Effector memory CD8-positive, alpha-beta T cell (primary cell): ENCODE measurements at places on chromosomes 2 and 18.
A peak's percentile ranks its signal among the peaks of the same experiment; 100 is the strongest.

GRCh38 chr18:64333584-64333983 lies 184.7 kb upstream of the LINC00305 start:
- DNase-seq, result no peak
- no peak overlapping the region for H3K4me3 ChIP-seq
- H3K27ac ChIP-seq, result no peak overlapping the region
- no peaks in the 10 kb centered on the region for H3K27me3 ChIP-seq

DNA sequence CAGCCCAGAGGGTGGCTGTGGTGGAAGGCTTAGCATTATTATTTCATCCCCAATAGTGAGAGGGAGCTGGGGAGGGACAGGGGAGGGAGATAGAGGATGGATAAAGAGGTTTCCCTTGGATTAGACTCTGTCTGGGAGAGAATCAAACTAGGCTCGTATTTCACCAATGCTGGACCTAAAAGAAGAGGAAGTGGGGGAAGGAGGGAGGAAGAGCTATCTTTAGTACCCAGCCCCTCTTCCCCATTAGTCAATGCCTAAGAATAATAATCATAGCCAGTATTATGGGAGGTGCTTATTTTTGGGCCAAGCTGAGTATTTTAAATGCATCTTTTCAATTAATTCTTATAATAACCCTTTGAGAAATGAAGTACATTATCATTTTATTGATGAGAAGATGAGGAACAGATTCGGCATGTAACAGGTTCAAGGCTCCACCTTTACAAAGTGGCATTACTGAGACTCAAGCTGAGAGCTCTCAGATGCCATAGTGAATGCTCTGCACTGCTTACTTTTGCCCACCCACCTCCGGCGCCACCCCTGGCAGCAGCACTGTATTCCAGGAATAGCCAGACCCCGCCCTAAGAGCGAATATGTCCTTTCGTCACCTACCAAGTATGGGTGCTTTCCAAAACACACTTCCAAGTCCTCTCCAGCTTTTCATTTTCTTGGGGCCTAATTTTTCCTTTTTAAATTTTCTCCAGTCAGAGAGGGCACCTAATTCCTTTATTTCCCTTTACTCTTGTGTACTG lies 21.0 kb downstream of the PAX8 start:
- H3K27me3 ChIP-seq, result peaks cover 15% of the 10 kb centered on the region
- H3K27ac ChIP-seq, result no peak overlapping the region

- H3K4me3 ChIP-seq, result no peak overlapping the region
- no peak for DNase-seq
- no peak overlapping the region for H3K27ac ChIP-seq
- H3K27me3 ChIP-seq, result peaks cover 22% of the 10 kb centered on the region
- H3K36me3 ChIP-seq, result no peaks in the 10 kb centered on the region
These were observed 4.9 kb downstream of the QPCT start for GRCh38 chr2:37349231-37349860.

DNA sequence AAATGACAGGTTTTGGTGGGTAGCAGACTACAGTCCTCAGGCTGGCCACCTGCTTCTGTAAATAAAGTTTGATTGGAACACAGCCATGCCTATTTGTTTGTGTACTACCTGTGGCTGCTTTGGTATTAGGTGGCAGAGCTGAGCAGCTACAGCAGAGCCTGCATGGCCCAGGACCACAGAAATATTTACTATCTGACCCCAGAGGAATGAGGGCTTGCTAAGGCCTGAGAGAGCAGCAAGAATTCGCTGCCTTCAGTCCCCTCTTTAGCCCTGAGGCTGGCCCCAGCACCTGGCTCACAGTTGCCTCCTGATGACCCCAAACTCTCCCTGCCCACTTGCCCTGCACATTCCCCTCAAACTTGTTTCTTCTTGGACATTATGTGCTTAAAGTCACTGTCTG lies 32.5 kb downstream of the POLR1A start:
- peaks cover 13% of the 10 kb centered on the region for H3K36me3 ChIP-seq
- H3K4me1 ChIP-seq, result peaks cover 12% of the 10 kb centered on the region
- H3K4me3 ChIP-seq, result no peak overlapping the region

DNA sequence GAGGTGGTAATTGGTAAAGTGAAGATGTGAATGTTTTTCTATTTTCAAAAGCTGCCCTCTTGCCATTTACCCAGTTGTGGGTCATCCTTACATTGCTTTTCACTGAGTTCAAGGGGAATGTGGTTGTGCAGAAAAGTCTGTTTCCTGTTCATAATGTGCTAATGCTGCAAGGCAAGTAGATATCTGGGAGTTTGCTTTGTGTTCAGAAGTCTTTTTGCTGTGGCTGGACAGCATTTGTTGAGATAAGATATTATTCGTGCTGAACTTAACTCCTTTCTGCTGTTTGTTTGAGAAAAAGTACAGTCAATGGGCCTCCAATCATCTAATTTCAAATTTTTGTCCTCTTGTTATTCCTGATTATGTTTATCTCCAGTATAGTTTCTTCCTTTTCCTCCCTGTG lies 263.2 kb downstream of the LTBP1 start:
- DNase-seq, result no peak
- no peaks in the 10 kb centered on the region for H3K36me3 ChIP-seq
- H3K4me1 ChIP-seq, result no peaks in the 10 kb centered on the region
- H3K4me3 ChIP-seq, result no peak overlapping the region

- DNase-seq, result no peak
- H3K4me3 ChIP-seq, result no peak overlapping the region
- H3K27me3 ChIP-seq, result no peaks in the 10 kb centered on the region
- no peak overlapping the region for H3K27ac ChIP-seq
These were observed 195.4 kb downstream of the SPP2 start for GRCh38 chr2:234245945-234246344.

DNA sequence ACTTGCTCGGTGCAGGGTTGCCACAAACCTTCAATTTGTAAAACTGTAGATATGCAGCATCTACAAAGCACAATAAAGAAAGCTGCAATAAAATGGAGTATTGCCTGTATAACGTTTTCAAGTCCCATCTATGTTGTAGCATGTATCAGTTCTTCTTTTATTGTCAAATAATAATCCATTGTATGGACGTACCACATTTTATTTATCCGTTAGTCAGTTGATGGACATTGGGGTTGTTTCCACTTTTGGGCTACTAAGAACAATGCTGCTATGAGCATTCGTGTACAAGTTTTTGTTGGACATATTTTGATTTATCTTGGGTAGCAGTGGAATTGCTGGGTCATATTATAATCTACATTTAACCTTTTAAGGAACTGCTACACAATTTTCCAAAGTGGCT lies 240.7 kb upstream of the SIX3 start:
- H3K36me3 ChIP-seq, result peaks cover 5% of the 10 kb centered on the region
- no peak overlapping the region for H3K27ac ChIP-seq
- no peak for DNase-seq
- no peaks in the 10 kb centered on the region for H3K27me3 ChIP-seq
- H3K4me3 ChIP-seq, result no peak overlapping the region
- no peaks in the 10 kb centered on the region for H3K4me1 ChIP-seq

DNA sequence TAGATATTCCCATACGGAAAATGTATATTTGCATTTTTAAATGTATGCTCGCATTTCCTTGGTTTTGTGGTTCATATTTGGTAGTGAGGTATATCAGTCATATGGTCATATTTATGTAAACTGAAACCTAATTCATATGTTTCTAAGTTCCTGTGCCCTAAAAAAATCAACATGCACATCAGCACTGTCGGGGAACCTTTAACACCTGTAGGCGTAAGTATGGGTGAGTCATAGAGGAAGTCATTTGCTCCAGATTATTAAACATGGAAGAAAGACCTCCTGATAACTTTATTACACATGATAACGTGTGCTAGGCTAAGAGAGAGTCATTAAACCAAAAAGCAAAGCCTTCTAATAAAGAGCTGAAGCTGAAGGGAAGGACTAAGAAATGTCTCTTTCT lies 437.7 kb downstream of the NRXN1 start:
- H3K4me3 ChIP-seq, result no peak overlapping the region
- no peaks in the 10 kb centered on the region for H3K27me3 ChIP-seq
- H3K36me3 ChIP-seq, result no peaks in the 10 kb centered on the region
- no peaks in the 10 kb centered on the region for H3K4me1 ChIP-seq

DNA sequence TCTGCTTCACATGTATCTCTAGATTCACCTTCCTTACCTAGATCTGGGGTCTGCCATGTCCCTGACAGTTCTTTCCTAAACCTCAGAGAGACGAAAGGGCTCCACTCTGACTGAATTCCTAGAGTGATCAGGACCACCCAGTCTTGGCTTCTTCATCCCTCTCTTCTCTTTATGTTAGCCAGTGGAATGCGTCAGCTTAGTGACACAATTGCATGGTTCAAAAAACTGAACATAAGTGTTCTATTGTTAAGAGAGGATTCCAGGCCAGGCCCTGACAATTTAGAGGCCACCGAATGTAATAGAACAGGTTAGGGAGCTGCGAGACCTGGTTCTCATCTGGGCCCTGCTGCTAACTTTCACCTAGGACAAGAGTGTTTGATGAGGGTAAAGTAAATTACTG lies 10.0 kb downstream of the PRELID3A start:
- no peaks in the 10 kb centered on the region for H3K36me3 ChIP-seq
- no peaks in the 10 kb centered on the region for H3K4me1 ChIP-seq
- DNase-seq, result no peak
- no peak overlapping the region for H3K4me3 ChIP-seq

DNA sequence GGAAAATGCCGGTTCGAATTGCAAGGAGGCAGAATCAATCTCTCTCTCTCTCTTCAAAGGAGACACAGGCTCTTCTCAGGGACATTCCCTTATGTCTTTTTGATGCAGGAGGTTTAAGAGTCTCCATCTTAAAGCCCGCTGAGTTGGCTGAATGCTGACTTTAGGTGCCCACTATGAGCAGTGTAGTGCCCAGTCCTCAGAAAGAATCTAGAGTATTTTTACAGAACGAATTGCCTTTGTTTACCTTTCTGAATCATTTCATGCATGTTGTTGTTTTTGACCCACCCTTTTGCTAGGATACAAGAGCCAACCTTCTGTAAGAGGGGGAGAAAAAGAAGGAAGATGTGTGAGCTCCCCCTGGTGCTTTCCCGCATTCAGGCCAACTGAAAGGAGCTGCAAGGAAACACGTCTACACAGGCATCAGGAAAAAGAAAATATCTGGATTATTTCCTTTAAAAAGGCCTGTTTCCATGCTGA lies 193.5 kb upstream of the TCF4 start:
- no peak for DNase-seq
- no peak overlapping the region for H3K27ac ChIP-seq
- H3K4me1 ChIP-seq, result no peaks in the 10 kb centered on the region

DNA sequence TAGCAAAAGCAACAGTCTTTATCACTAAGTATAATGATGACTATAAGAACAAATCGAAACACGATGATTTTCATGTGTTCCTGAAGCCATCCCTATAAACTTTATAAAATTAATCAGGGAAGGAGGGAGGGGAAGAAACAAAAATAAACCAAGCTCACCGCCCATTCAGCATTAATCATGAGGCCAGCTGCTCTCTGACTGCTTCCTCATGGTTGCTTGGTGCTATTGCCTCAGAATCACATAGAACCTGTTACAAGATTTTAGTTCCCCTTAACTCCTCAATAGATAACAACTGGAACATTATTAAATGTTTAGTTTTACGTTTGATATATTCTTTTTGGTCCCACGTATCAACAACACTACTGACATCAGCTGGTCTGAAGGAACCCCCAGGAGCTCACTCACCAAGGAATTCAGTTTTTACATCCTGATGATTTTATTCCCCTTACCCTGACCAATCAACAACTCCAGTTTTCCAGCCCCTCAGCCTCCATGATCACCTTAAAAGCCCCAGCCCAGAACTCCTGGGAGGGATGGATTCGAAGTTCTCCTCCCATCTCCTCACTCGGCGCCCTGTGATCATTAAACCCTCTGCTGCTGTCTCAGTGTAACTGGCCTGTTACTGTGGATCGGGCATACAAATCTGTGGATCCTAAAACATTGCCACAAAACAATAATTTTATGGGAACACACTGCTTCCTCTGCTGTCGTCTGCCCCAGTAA lies 10.6 kb upstream of the HNRNPLL start:
- peaks cover 8% of the 10 kb centered on the region for H3K27me3 ChIP-seq
- H3K36me3 ChIP-seq, result no peaks in the 10 kb centered on the region
- H3K27ac ChIP-seq, result no peak overlapping the region

- H3K4me3 ChIP-seq, result no peak overlapping the region
- no peak for DNase-seq
- H3K27ac ChIP-seq, result no peak overlapping the region
These were observed 401.0 kb downstream of the SETBP1 start for GRCh38 chr18:45081566-45082181.

DNA sequence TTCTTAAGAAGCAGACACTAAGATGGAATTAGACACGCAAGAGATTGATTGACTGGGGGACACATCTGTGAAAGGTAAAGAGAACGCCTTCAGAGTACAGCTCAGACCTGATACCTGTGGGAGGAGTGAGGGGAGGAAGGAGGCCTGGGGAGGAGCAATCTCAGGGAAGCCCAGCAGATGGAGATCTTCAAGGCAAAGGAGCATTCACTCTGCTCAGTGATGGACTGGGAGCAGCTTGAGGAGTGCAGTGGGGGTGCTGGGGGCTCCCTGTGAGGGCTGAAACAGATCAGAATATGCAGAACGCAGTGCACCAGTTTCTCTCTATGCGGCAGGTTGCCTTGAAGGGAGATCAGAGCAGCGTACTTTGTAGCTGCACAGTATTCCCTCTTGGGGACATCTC lies 103.7 kb upstream of the ATP8B1 start:
- no peaks in the 10 kb centered on the region for H3K4me1 ChIP-seq
- no peaks in the 10 kb centered on the region for H3K36me3 ChIP-seq
- H3K27ac ChIP-seq, result no peak overlapping the region

GRCh38 chr18:6939972-6940371 lies 177.6 kb downstream of the LAMA1 start:
- H3K4me1 ChIP-seq, result no peaks in the 10 kb centered on the region
- H3K4me3 ChIP-seq, result no peak overlapping the region
- DNase-seq, result no peak
- H3K27me3 ChIP-seq, result no peaks in the 10 kb centered on the region
- no peaks in the 10 kb centered on the region for H3K36me3 ChIP-seq

- no peaks in the 10 kb centered on the region for H3K27me3 ChIP-seq
- H3K4me3 ChIP-seq, result no peak overlapping the region
- H3K36me3 ChIP-seq, result peaks cover 68% of the 10 kb centered on the region
- peak overlapping the region; percentile 87 for H3K27ac ChIP-seq
- DNase-seq, result no peak
These were observed 28.4 kb downstream of the NFATC1 start for GRCh38 chr18:79424008-79424565.

- no peaks in the 10 kb centered on the region for H3K4me1 ChIP-seq
- H3K27ac ChIP-seq, result no peak overlapping the region
- no peak for DNase-seq
- no peaks in the 10 kb centered on the region for H3K36me3 ChIP-seq
These were observed 822.6 kb downstream of the TRIB2 start for GRCh38 chr2:13539296-13539695.

DNA sequence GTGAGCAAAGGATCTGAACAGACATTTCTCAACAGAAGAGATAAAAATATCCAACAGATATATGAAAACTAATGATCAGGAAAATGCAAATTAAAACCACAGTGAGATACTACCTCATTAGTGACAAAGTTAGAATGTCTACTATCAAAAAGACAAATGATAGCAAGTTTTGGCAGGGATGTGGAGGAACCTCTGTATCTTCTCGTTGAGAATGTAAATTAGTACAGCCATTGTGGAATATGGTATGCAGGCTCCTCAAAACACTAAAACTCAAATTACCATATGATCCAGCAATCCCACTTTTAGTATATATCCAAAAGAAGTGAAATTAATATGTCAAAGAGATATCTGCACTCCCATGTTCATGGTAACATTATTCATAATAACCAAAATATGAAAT lies 427.1 kb downstream of the LRRTM4 start:
- no peaks in the 10 kb centered on the region for H3K27me3 ChIP-seq
- no peaks in the 10 kb centered on the region for H3K4me1 ChIP-seq
- no peak for DNase-seq
- no peak overlapping the region for H3K4me3 ChIP-seq
- H3K27ac ChIP-seq, result no peak overlapping the region
- H3K36me3 ChIP-seq, result peaks cover 3% of the 10 kb centered on the region

GRCh38 chr2:197779261-197779660 lies 5.9 kb downstream of the BOLL start:
- no peaks in the 10 kb centered on the region for H3K36me3 ChIP-seq
- peaks cover 4% of the 10 kb centered on the region for H3K4me1 ChIP-seq
- no peak for DNase-seq
- H3K4me3 ChIP-seq, result no peak overlapping the region
- H3K27ac ChIP-seq, result no peak overlapping the region
